ENCODE measurements at places on chromosomes 6 and 20. TPM values are rescaled to one million over a fixed set of nuclear protein-coding genes. Genes with fewer than 3 reads are reported as not detected.

Gene RAD21L1
- total RNA-seq: not detected

Gene TINAG
- total RNA-seq: 0.51 TPM

Gene BMP6
- 10.4 TPM for total RNA-seq

Gene EPHA7
- total RNA-seq: 8.8 TPM

Gene CST2
- total RNA-seq: not detected

Gene ARHGAP18
- 7.1 TPM for total RNA-seq

Gene WFDC12
- not detected for total RNA-seq

Gene PNPLA1
- 0.20 TPM for total RNA-seq

Gene CCN2
- total RNA-seq: 203 TPM

Gene FAM209A
- not detected for total RNA-seq

Gene NCOA6
- 18.4 TPM for total RNA-seq

Gene VNN1
- 1.1 TPM for total RNA-seq

Gene BNIP5
- total RNA-seq: not detected

Gene IL17F
- not detected for total RNA-seq

Gene CSTF1
- 22.8 TPM for total RNA-seq

All from right atrium auricular region (tissue), 2 donors.